Activated CD4-positive, alpha-beta T cell treated with anti-CD3 and anti-CD28 coated beads for 36 hours (primary cell): ENCODE measurements at places on chromosomes 5 and 9. TPM values are rescaled to one million over a fixed set of nuclear protein-coding genes. Genes with fewer than 3 reads are reported as not detected.

- H3K4me3 ChIP-seq: no peak overlapping the region
- H3K4me1 ChIP-seq: peaks cover 8% of the 10 kb centered on the region
Measured at GRCh38 chr9:84283946-84284345, 56.6 kb downstream of the SLC28A3 start.

GRCh38 chr5:178453224-178453623 is 137.0 kb downstream of the COL23A1 start:
- no peak for DNase-seq
- no peak overlapping the region for H3K27ac ChIP-seq
- H3K4me1 ChIP-seq: no peaks in the 10 kb centered on the region
- H3K27me3 ChIP-seq: peaks cover 4% of the 10 kb centered on the region

- DNase-seq: no peak
- peaks cover 73% of the 10 kb centered on the region for H3K4me1 ChIP-seq
- H3K4me3 ChIP-seq: no peak overlapping the region
- H3K27ac ChIP-seq: no peak overlapping the region
- H3K36me3 ChIP-seq: peaks cover 4% of the 10 kb centered on the region
Measured at GRCh38 chr9:20528253-20528652, 94.0 kb downstream of the MLLT3 start.

- no peak overlapping the region for H3K27ac ChIP-seq
- peaks cover 10% of the 10 kb centered on the region for H3K27me3 ChIP-seq
- no peaks in the 10 kb centered on the region for H3K36me3 ChIP-seq
- no peaks in the 10 kb centered on the region for H3K4me1 ChIP-seq
Measured at GRCh38 chr9:15150939-15151338, 156.1 kb downstream of the TTC39B start.

DNA sequence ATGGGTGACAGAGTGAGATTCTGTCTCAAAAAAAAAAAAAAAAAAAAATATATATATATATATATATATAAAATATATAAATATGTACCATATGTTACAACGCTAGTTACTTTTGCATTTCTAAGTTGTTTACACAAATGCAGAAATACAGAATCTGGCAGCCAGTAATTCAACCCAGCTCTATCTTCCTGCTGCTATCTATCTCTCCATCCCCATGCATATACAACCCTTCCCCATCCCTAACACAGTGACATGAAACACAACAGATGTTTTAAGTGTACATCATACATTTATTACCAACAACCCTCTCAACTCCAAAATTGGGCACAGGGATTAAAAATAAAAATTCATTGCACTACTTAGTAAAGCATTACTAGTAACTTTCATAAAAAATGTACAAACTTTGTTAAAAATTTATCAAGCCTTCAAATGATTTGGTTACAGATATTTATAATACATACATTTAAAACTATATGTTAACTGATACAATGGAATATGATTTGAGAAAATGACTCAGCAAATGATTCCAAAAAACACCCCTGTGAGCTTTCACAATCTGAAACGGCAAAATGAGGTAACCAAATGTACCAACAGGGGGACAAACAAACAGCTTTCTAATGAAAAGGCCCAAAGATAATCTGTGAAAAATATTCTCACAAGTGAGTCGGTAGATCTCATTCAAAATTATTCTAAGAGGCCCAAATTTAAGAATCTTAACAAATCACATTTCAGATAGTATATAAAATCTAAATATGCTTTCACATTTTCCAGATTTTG is 63.8 kb downstream of the RNF38 start:
- H3K27ac ChIP-seq: no peak overlapping the region
- no peaks in the 10 kb centered on the region for H3K27me3 ChIP-seq
- peaks cover 26% of the 10 kb centered on the region for H3K36me3 ChIP-seq
- no peak for DNase-seq

Gene PCDHGA11
- total RNA-seq: 0.07 TPM

GRCh38 chr9:91809581-91810285 is 140.3 kb downstream of the ROR2 start:
- no peak for DNase-seq
- H3K4me1 ChIP-seq: no peaks in the 10 kb centered on the region
- no peaks in the 10 kb centered on the region for H3K27me3 ChIP-seq
- H3K4me3 ChIP-seq: no peak overlapping the region
- no peak overlapping the region for H3K27ac ChIP-seq
- no peaks in the 10 kb centered on the region for H3K36me3 ChIP-seq

GRCh38 chr5:164497311-164498064 is 992.1 kb downstream of the MAT2B start:
- no peak for DNase-seq
- no peaks in the 10 kb centered on the region for H3K27me3 ChIP-seq
- H3K4me3 ChIP-seq: no peak overlapping the region
- H3K36me3 ChIP-seq: no peaks in the 10 kb centered on the region

DNA sequence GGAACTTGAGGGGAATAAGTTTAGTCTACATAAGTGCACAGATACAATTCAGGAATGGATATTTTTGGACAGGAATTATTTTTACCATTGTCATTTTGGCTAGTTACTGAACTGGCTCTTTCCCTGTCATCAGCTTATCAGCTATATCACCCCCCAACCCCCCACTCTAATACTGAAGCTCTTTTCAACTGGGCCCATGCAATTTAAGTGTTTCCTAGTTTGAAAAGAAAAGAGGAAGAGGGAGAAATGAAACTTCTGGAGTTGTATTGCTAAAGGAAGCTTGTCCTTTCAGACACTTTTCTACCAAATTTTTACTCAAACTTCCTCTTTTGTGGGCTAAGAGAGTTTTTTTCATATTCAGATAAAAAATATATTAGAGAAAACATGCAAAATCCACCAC is 18.5 kb upstream of the TIMD4 start:
- no peaks in the 10 kb centered on the region for H3K4me1 ChIP-seq
- H3K4me3 ChIP-seq: no peak overlapping the region
- DNase-seq: no peak
- H3K27ac ChIP-seq: no peak overlapping the region

Gene PDZD2
- 0.04 TPM for total RNA-seq

DNA sequence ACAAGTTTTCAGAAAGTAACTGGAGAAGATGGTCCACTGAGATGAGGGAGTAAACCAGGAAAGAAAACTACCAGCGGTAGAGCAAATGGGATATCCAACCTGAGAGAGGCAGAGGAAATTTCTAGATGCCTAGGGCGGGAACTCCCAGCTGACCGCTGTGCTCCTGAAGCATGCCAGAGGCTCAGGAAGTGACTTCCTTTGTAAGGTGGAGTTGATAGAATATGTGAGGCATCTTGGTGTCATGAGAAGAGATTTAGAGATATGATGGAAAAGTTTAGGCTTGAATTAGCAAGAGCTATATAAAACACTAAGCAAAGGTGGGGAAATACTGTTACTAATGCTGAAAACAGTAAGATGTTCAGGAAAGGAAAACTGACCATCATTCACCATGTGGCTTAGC is 124.1 kb downstream of the C9orf152 start:
- H3K27me3 ChIP-seq: no peaks in the 10 kb centered on the region
- H3K4me1 ChIP-seq: peaks cover 25% of the 10 kb centered on the region
- H3K27ac ChIP-seq: no peak overlapping the region
- no peak overlapping the region for H3K4me3 ChIP-seq

Gene SPINK5
- total RNA-seq: not detected

DNA sequence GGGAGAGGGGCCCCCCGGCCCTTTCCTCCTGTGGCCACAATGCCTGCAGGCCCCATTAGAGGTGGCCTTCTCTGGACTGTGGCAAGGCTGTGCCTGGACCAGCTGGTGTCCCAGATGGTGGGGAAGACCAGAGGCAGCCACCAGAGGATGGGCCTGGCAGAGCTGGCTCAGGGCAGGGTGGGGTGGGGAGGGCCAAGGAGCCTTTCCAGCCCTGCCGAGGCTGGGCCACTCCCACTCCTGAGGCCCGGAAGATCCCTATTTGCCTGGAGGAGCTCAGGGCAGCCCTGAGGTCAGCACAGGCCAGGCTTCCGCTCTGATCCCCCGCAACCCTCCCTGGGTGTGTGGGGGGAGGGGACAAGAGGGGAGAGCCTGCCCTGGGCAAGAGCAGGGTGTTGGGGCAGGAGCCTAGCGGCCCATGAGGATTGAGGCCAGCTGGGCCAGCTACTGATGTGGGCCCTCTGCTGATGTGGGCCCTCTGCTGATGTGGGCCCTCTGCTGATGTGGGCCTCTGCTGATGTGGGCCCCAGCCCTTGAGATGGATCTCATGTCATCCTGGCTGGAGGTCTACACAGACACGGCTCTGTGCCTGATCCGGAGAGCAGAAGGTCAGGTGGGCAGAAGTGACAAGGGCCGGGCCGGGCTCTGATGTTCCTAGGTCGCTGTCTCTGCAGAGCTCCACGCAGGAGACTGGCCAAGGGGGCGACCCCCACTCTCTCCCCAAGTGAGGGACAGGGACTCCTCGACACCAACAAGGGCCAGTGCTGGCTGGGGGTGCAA is 6.0 kb downstream of the MRPS2 start:
- no peak overlapping the region for H3K4me3 ChIP-seq
- H3K4me1 ChIP-seq: peaks cover 18% of the 10 kb centered on the region
- no peak for DNase-seq

Gene LSM11
- total RNA-seq: 6.2 TPM

Gene PCSK1
- total RNA-seq: not detected

DNA sequence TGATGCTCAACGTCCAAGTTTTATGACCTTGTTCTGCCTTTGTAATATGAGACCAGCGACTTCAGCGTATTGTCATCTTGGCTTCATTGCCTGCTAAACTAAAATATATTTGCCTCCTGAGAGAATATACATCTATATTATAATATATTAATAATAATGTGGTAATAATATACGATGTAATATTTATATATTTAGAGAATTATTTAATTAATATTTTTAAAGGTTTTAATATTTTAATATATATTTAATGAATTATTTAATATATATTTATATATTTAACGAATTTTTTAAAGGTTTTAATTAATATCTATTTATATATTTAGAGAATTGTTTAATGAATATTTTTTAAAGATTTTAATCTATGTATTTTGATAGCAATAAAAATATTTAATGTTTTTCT is 700.7 kb downstream of the TAF11L14 start:
- no peaks in the 10 kb centered on the region for H3K4me1 ChIP-seq
- H3K36me3 ChIP-seq: no peaks in the 10 kb centered on the region
- H3K4me3 ChIP-seq: no peak overlapping the region
- no peaks in the 10 kb centered on the region for H3K27me3 ChIP-seq
- H3K27ac ChIP-seq: no peak overlapping the region

- H3K4me1 ChIP-seq: no peaks in the 10 kb centered on the region
- no peak overlapping the region for H3K27ac ChIP-seq
- H3K27me3 ChIP-seq: no peaks in the 10 kb centered on the region
Measured at GRCh38 chr9:32863291-32863690, 80.0 kb downstream of the TMEM215 start.

DNA sequence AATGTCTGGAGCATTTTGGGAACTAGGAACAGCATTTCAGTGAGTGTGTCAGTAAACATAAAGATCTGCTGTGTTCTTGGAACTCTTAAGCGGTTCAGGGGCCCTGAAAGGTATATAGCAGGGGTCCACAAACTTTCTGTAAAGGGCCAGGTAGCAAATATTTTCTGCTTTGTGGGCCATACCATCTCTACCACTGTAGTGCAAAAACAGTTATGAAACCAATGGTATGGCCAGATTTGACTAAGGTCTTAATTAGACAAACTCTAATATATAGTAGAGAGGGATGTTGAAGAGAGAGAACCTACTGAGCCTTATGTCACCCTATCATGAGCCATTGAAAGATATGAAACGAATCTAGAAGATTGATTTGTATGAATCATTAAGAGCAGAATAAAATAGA is 5.3 kb downstream of the TNPO1 start:
- H3K27ac ChIP-seq: no peak overlapping the region
- no peak for DNase-seq
- H3K4me3 ChIP-seq: no peak overlapping the region

DNA sequence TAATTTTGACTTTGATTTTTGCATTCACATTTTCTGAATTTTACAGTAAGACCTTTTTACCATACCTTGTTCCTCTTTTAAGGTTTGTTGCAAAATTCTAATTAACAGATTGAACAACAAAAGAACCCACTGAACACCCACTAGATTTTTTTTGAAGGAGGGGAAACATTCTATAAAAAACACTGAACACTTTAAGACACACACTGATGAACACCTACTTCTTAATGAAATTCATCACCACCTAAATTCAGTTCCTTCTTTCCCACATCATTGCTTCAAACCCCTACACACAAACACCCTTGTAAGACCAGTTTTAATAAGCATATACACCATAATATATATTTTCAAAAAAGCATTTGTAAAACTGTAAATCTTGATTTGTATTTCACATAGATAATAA is 559.0 kb upstream of the MEF2C start:
- no peaks in the 10 kb centered on the region for H3K4me1 ChIP-seq
- no peaks in the 10 kb centered on the region for H3K27me3 ChIP-seq
- no peaks in the 10 kb centered on the region for H3K36me3 ChIP-seq
- no peak overlapping the region for H3K4me3 ChIP-seq

Gene IFNB1
- 2.2 TPM for total RNA-seq

DNA sequence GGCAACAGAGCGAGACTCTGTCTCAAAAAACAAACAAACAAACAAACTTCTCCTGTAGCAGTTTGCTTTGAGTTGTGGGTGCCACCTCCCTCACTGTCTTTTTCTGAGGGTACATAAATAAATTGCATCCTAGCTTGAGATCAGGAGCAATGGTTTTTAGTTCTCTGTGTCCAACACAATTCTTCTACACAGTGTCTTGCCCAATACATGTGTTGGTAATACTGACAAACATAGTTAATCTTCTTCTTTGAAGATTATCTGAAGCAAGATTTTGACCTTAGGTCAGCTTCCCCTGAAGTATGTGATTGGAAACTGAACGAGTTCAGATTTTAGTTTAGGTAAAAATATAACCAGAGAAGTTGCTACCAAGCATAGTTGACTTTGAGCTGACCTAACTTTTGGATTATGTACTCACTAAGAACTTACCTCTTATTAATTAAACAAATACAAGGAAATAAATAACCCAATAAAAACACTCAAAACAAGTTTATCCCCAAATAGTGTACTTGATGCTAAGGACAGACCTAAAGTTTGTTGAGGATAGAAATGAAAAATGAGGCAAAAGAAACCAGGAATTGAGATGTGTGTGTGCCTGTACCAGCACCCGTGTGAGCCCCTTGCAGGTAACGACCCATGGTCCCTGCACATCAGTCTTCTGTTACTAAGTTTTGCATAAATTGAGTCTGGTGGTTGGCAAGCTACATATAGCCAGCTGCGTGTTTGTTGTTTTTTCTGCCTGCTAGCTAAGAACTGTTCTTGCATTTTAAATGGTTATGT is 16.2 kb downstream of the TJP2 start:
- peaks cover 19% of the 10 kb centered on the region for H3K4me1 ChIP-seq
- no peak for DNase-seq
- no peaks in the 10 kb centered on the region for H3K36me3 ChIP-seq
- H3K27ac ChIP-seq: no peak overlapping the region

DNA sequence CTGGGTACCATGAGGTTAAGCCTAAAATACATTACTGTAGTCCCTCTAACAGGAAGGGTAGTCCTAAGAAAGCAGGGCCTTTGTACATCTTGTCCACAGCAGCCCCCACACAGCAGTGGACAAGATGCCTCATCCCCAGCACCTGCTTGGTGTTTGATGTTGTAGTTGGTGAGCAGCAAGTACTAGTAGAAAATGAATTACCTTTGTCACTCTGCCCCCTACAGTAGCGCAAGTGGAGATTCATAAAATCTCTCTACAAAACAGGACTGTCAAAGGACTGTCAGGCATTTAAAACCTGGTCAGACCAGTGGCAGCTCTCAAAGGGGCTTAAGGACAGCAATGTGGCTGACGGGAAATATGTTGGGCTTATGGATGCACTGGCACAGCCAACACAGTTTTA is 122.5 kb downstream of the TMEM174 start:
- H3K27ac ChIP-seq: no peak overlapping the region
- H3K4me1 ChIP-seq: peaks cover 9% of the 10 kb centered on the region
- H3K27me3 ChIP-seq: peaks cover 75% of the 10 kb centered on the region
- no peak for DNase-seq
- H3K4me3 ChIP-seq: no peak overlapping the region
- H3K36me3 ChIP-seq: no peaks in the 10 kb centered on the region

Gene AJM1
- 4.8 TPM for total RNA-seq
